ENCODE measurements at places on chromosomes 3 and 15.

DNA sequence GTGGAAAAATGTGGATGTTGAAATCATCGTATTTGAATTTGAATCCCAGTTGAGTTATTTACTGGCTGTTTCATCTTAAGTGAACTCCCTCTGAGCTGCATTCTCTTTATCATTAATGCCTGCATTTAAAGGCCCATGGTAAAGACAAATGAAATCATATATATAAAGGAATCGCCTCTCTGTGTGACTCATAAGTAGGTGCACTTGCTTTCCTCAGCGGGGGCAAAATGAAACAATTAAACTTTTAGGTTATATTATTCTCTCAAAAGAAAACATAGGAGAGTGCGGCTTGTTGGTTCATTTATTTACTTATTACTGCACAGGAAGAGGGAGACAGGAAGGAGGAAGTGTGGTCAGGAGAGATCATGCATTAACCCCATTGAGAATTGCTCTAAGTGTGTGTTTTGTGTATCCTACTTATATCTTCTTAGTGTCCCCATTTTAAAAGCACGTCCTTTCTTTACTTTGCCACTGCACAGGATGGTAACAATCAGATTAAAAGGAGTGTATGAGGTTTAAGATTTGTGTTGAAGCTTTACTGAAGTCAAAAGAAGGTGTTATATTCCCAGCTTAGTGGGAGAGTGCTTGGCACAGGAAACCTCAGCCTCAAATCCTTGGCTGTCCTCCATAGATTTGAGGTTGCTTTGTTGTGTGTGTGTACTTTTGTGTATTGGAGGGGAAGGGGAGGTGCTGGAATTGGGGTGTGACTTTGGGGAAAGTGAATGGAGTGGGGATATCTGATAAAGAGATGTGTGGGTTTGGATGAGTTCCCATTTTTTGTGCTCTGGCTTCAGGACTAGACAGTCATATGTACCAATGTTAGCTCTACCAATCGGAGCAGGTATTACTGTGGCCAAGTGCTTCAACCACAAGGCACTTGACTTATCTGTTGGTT lies 595.8 kb upstream of the NR2F2 start:
- no peak for DNase-seq

GRCh38 chr15:94125156-94125555 lies 106.2 kb upstream of the MCTP2 start:
- DNase-seq, result no peak

GRCh38 chr15:88018869-88019641 lies 237.5 kb downstream of the NTRK3 start:
- no peak for DNase-seq

- DNase-seq, result no peak
Observed at GRCh38 chr15:92725171-92725570, 69.6 kb upstream of the FAM174B start.

- no peak for DNase-seq
Observed at GRCh38 chr3:60636846-60637245, 614.4 kb downstream of the FHIT start.

DNA sequence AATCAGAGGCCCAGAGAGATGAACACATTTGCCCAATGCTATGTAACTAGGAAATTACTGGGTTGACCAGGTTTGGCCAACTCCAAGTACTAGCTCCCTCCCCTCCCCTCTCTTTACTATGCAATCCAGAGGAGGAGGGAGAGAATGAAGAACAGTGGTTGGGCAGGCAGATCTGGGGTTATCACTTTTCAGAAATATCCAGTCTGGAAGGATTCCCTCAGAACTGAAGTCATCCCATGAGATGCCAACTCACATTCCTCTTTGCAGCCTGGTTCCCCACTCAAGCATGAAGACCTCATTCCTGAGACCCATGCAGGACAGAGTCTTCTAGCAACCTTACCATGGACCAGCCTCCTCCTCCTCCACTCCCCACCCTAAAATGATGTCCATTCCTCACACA lies 201.1 kb downstream of the TLE3 start:
- no peak for DNase-seq

DNA sequence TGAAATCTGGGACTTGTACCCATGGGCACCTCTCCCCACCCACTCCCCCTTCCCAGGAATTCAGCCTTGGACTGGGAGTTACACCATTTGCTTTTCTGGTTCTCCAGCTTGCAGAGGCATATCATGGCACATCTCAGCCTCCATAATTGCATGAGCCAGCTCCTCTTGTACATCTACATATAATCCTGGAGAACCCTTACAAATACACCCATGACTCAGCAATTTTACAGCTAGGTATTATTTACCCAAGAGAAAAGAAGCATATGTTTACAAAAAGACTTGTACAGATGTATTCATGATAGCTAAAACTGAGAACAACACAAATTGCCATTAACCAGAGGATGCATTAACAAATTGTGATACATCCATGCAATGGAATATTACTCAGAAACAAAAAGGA lies 58.4 kb downstream of the RPLP1 start:
- DNase-seq, result no peak

- no peak for DNase-seq
Observed at GRCh38 chr3:126199256-126199655, 18.9 kb upstream of the ALDH1L1 start.

- no peak for DNase-seq
Observed at GRCh38 chr3:189027626-189028155, 144.1 kb upstream of the TPRG1 start.

GRCh38 chr3:101143012-101143411 lies 149.8 kb upstream of the ABI3BP start:
- no peak for DNase-seq

- DNase-seq, result peak; percentile 46
Observed at GRCh38 chr3:125289429-125289981, 77.0 kb upstream of the SLC12A8 start.

- DNase-seq, result no peak
Observed at GRCh38 chr3:168155303-168155702, 59.6 kb upstream of the GOLIM4 start.

- peak; percentile 81 for DNase-seq
Observed at GRCh38 chr3:149494022-149494758, 19.7 kb downstream of the TM4SF4 start.

GRCh38 chr15:57859130-57859685 lies 152.7 kb downstream of the POLR2M start:
- no peak for DNase-seq

- no peak for DNase-seq
Observed at GRCh38 chr3:23865595-23866396, 51.0 kb downstream of the NKIRAS1 start.

- DNase-seq, result peak; percentile 35
Observed at GRCh38 chr3:186882150-186882524, 39.6 kb downstream of the ADIPOQ start.

DNA sequence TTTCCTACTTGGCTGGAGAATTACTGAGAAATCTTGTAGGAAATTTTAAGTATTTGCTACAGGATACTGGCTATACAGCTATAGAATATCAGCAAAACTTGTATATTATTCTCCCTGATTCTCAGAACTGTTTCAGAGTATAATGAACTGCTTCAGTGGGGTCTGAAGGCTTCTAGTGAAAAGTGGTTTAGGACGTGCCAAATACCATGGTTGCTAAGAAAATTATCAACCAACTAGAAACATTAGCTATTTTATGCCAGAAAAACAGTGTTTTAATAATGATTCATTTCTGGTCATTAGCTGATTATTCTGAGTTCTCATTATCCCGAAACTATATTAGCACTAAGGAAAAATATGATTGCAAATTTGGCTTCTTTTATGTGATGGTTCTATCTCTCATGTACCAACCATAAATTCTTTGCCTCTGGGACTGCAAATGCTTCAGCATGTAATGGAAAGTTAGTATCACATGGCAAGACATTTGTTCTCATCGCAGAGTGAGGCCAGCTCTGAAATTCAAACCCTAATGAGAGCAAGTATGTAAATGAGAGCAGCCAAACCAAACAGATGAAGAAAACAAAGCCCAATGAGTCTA lies 11.0 kb upstream of the TSC22D2 start:
- DNase-seq, result no peak

- DNase-seq, result no peak
Observed at GRCh38 chr3:72889310-72890165, 1.7 kb downstream of the GXYLT2 start.

DNA sequence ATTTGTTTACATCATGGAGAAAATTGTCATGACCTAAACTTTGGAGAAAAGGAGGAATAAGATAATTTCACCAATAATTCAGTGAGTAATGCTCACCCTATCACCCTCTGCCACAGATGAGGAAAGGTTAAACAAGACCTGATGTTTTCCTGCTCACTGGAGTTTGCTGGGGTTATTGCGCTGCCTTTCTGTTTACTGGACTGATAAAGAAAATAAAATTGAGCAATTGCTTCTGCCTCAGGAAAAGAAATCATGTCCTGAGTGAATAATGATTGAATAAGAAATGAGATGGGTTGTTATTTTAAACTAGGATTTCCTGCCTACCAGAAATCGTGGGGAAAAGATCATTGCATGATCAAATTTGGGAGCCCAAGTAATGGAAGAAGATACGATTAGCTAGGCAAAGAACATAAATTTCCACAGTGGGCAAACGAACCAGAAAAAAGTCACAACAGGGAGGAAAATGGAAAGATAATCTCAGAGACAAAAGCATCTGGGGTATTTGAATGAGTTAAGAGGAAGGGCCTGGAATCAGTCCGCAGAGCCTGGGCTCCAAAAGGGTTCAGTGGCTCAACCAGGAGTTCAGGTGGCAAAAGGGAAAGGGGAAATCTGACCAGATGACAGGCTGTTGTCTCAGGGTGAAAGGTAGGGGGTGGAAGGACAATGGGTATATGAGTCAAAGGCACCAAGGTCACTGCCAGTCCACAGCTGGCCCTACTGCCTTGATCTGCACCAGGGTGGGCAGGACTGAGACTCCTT lies 146.8 kb downstream of the FAM43A start:
- no peak for DNase-seq

DNA sequence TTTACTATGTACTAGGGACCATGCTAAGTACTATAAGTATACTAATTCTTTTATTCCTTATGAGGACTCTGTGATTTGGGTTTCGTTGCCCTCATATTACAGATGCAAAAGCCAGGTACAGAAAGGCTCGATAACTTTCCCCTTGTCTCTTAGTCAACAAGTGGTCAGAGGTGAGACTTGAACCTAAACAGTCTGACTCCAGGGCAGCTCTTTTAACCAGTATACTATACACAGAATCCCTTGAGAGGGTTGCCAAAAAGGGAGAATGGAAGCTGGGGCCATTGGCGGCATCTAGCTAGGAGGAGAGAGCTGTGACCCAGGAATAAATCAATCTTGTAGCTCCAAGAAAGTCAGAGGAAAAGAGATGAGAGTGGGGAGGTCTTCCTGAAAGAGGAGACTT lies 92.4 kb downstream of the TOP2B start:
- no peak for DNase-seq

GRCh38 chr3:138441256-138441655 lies 6.8 kb downstream of the ESYT3 start:
- DNase-seq, result no peak

- peak; percentile 88 for DNase-seq
Observed at GRCh38 chr3:123884203-123884831, at the start of gene MYLK. Gene MYLK, minus strand, starts transcription at chr3:123884332. Its CDS starts 90,491 bp downstream, at chr3:123793841.

DNA sequence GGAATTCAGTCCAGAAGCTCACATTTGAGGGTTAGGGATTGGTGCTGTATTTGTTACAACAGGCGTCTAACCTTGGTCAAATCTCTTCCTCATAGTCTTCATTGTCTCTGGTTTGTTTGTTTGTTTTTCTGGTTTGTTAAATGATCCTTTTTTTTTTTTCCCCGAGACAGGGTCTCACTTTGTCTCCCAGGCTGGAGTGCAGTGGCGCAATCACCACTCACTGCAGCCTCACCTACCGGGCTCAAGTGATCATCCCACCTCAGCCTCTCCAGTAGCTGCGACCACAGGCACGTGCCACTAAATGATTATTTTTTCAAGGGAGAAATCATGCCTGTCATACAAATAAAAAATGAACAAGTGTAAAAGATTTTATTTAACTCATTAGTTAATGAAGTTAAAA lies 14.3 kb upstream of the ADPGK start:
- DNase-seq, result no peak

DNA sequence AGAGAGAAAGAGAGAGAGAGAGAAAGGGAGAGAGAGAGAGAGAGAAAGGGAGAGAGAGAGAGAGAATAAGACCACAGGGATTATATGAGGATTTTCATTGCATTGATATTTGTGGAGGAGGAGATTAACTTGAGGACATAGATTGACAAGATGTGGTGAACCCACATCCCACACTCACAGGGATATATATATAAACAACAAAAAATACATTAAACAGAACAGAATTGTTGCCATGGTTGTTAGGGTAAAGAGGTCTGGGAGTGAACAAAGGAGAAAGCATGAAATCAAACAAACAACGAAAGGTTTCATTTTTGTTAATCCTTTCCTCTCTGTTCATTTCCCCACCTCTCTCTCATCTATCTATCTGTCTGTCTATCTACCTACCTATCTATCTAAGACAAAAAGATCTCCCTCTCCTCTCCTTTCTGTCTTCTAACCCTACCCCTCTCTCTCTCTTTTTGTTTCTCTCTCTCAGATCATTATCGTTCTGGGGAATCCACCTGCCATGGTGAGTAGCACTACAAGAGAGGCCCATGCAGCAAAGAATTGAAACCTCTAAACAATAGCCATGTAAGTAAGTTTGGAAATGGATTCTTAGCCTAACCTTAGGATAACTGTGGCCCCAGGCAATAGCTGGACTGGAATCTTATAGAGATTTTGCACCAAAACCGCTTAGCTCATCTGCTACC lies 280.9 kb downstream of the RAP2B start:
- no peak for DNase-seq

DNA sequence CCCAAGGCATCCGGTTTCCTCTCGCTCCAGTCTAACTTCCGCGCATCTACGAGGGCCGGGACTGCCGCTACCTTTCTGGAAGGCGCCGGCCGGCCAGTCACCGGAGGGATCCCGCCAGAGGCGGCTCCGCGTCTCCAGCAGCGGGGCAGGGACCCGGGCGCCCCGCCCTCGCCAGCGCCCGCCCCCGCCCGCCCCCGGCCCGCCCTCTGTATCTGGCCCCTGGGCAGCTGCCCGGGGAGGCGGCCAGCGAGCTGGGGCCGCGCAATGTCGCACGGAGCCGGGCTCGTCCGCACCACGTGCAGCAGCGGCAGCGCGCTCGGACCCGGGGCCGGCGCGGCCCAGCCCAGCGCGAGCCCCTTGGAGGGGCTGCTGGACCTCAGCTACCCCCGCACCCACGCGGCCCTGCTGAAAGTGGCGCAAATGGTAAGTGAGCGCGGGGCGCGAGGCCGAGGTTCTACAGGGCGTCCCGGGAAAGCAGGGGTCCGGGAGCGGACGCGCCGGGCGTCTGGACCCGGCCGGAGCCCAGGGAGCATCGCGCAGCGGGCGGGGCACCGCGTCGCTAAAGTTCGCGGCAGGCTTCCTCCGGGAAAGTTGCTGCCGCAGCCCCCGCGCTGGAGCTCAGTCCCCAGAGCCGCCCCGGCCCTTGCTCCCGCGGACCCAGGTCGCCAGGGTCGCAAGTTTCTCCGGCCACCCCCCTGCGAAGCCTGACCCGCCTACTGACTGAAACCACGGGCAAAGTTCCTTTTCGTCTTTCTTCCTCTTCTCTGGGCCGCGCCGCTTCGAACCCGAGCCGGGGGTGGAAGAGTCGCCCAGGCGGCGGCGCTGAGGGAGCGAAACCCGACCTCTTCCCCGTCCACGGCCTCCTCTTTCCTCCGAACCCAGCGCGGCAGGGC lies at the start of gene CMTM7:
TSS of gene CMTM7 (plus strand) at position 211 of the 893 bp plus-strand sequence. CDS start at position 265, 54 bp downstream.
- peak; percentile 72 for DNase-seq
